ENCODE measurements at places on chromosomes 11 and 22.

DNA sequence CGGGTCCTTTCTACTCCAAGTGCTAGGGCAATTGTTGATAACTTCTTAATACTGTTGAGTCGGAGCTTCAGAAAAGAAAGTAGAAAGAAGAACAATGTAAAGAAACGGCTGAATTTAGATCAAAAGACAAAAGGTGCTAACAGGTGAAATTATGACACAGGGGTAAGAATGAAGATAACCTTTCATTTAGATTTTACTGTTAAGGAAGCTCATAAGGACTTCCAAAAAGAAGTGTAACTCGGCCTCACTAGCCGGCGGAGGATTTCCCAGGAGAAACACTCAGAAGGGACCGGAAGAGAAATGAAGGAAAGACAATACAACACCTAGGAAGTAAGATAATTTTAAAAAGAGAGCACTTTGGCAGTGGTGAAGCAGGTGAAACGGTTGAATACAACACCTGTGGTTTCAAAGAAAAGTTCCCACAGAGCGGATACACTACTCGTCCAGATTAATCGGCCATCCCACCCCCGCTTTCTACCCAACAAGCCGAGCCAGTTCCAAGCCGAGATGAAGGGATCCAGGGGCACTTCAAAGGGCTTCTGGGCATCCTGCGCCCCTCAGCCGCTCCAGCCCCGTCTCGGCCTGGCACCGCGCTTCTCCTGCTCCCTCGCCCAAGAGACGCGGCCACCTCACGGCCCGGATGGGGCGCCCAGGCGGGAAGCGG, 737 bp downstream of the PPP2R1B start:
- no peak for DNase-seq

GRCh38 chr22:25722223-25722622, 19.8 kb upstream of the MYO18B start:
- DNase-seq: no peak

DNA sequence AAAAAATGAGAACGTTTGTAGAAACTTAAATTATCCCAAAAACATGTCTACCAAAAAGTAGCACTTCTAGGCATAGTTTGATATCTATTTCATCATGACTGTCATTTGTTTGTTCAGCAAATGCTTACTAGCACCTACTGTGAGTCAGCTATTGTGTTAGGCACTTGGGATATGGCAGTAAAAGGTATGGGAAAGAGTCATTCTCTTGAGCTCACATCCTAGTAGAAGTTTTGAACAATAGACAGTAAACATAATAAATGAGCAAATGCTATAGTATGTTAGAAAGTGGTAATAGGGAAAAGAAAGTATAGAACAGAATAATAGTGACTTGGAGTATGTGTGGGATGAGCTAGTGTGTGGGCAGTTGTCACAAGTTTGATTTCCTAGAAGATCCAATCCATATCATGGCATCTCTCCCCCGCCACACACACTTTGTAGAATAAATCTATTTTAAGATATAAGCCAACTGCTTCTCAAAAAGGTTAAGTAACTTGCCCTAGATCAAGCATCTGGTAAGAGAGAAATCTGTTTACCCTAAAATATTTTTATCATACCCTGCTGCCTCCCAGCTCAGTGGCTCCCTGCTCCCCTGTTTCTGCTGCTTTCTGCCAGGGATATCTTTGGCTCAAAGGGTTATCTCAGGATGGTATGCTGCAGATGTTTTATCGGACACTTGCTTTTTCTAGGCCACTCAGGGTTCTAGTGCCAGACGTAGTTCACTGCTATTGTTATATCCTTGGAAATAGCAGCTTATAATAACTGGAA, 129.7 kb downstream of the NCAM1 start:
- DNase-seq: no peak

DNA sequence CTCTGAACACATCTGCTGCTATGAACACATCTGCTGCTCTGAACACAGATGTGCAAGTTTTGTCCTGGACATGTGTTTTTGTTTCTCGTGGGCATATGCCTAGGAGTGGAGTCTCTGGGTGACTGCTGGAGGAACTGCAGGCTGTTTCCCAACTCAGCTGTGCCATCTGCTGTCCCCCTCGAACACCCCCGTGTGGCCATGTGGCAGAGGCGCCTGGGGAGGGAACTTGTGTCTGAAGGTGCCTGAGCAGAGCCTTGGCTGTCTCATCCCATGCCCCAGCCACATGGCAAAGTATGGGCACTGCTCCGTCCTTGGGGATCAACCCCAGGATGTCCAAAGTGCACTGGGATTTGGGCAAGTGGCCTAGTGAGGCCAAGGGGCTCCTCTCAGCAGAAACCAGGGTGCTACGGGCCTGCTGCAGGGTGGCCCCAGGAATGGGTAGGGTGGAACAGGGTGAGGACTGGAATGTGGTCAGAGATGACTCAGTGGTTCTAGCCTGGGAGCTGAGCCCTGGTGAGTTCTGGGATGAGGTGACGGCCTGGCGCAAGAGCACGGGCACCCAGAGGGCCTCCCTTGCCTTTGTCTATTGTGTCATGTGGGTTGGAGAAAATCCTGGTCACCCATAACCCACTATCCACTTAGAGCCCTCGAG, 14.7 kb downstream of the GATD1 start:
- no peak for DNase-seq

DNA sequence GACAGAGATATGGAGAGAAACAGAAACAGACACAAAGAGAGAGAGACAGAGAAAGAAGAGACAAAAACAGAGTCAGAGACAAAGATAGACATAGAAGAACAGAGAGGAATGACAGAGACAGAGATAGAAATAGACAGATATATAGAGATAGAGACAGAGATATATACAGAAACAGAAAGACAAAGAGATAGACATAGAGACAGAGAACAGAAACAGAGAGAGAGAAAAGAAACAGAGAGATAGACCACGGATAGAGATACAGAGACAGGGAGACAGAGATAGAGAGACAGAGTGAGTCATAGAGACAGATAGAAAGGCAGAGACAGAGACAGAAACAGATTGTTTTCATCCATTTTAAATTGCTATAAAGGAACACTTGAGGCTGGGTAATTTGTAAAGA, 12.3 kb upstream of the MPEG1 start:
- DNase-seq: no peak

DNA sequence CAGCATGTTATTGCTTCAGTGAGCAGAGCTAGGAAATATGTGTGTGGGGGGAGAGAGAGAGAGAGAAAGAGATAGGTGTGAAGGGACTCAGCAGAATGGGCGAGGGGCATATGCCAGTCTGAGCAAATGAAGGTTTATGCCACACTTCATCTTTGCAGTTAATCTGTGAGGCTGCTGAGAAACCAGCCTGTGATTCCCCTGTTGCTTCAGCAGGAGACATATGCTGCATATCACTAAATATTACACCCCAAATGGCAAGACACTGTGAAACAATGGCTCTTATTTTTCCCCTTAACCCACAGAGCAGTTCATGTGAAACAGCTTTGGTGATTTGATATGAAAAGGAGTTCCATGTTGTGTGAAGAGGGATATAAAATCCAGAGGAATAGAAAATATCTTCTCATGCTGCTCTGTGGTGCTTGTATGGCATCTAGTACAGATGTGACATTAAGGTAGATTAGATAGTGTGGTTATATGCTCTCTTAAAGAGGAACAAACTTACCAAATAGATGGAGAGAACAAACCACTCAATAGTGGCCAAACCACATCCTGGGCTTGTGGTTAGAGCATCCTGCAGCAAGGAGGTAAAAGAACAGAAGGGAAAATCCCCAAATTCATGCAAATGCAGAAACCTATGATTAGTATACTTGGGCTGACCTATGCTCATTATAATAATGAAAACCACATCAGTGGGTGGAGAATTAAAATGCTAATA, 864.2 kb downstream of the FAM181B start:
- no peak for DNase-seq

GRCh38 chr22:22940961-22941605, 53.5 kb downstream of the IGLL5 start:
- no peak for DNase-seq

DNA sequence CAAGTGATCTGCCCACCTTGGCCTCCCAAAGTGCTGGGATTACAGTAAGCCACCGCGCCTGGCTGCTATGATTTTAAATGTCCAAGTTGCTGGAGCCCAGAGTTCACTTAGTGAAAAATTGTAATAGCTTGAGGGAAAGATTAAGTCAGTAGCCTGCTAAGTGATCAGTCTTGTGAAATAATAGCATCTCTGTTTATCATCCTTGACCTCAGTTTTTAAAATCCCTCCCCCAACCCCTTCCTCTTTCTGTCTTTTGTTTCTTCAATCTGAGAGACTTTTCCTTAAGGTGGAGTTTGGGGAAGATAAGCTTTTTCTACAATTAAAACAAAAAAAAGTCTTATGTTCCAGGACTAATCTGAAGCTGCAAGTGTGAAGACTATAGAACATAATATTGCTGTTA, 6.4 kb downstream of the HIPK3 start:
- DNase-seq: no peak

DNA sequence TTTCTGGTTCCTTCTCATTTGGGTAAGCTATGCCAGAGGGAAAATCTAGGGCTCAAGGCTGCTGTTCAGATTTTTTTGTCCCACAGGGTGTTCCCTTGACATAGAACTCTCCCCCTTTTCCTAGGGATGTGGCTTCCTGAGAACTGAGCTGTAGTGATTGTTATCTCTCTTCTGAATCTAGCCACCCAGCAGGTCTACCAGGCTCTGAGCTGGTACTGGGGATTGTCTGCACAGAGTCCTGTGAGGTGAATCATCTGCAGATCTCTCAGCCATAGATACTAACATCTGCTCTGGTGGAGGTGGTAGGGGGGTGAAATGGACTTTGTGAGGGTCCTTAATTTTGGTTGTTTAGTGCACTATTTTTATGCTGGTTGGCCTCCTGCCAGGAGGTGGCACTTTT, 167.3 kb upstream of the PGR start:
- DNase-seq: no peak

DNA sequence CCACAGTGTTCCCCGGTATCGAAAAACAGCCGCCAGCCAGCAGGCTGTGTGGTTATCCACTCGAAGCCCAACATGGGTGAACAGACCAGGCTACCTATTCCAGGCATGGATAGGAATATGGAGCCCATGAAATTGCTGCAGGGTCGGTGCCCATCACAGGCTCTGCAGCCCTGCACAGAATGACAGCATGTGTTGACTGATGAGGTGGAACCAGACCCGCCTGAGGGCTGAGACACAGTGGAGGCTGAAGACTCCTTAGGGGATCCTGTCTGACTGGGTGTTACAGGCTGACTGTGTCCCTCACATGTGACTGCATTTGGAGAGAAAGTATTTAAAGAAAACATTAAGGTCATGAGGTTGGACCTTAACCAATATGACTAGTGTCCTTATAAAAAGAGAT, 6.2 kb upstream of the YPEL1 start:
- DNase-seq: no peak

GRCh38 chr11:9028581-9028980, 24.8 kb upstream of the NRIP3 start:
- DNase-seq: no peak

DNA sequence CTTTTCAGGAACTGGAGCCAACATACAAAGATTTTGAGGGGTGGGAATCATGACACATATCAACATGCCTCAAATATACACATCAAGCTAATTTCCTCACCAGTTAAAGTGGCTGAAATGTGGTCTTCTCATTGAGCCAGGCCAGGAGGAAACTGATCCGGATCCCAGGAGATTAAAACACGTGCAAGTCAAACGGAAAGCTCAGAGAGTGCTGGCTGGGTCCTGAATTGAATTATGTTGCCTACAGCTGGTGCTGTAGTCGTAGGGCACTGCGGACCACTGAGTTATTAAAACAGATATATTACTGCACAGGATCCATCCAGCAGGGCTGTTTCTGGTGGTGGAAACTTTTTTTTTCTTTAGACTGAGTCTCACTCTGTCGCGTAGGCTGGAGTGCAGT, 14.1 kb upstream of the WNT7B start:
- no peak for DNase-seq

DNA sequence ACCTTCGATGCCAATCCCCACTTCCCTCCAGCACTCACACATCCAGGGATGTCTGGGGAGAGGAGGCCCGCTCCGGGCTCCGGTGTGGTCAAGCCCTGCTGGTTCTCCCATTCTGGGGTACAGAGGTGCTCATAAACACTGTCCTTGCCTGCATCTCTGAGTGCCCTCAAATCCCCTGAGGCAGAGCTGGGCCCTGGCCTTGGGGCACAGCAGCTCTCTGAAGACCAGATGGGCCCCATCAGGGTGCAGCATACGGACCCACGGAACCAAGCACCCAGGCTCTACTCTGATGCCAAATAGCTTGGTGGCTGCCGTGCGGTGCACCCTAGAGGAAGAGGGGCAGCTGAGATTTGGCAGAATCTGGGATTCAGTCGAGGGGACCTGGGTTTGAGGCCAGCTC, 35.7 kb upstream of the NNMT start:
- no peak for DNase-seq

DNA sequence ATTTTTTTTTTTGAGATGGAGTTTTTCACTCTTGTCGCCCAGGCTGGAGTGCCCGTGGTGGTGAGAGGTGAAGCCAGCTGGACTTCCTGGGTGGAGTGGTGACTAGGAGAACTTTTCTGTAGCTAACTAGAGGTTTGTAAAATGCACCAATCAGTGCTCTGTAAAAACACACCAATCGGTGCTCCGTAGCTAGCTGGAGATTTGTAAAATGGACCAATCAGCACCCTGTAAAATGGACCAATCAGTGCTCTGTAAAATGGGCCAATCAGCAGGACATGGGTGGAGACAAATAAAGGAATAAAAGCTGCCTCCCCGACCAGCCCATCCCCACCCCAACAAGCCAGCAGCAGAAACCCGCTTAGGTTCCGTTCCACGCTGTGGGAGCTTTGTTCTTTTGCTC, 4.4 kb upstream of the RAPSN start:
- DNase-seq: no peak

GRCh38 chr11:2466869-2467694, 22.3 kb downstream of the KCNQ1 start:
- no peak for DNase-seq

DNA sequence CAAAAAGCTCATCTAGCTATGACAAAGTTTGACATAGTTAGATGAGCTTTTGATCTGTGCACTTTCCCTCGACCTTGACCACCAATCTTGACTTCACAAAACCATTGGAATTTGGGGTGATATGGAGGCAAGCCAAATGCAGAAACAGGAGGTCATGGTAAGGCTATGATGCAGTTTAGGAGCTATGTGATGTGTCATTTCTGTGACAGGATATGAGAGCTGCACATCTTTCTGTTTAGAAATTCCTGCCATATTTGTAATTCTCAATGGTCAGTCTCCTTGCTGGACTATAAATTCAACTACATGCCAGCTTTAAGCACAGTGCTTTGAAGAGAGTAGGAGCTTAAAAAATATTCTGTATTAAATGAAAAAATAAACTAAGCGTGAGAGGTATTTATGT, 12.9 kb downstream of the OR51B6 start:
- no peak for DNase-seq

DNA sequence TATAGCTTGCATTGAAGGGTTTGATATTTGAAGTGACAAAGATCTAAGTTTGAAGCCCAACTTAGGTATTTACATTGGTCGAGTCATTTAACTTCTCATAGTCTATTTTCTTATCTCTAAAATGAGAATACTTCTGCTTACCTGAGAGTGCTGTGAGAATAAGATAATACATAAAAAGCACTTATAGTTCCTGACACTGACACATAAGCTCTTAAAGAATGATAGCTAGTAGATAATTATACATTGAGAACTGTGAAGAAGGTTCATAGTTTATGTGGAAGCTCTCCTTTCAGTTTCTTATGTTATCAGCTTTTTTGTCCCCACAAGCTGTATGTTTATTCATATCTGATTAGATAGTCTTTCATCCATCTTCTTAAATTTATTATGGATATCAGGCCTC, 4.8 kb downstream of the PPME1 start:
- no peak for DNase-seq

Measured in LNCaP clone FGC (cell line).